Fibroblast of the aortic adventitia (primary cell): ENCODE measurements at places on chromosomes 7 and 10. TPM values are rescaled to one million over a fixed set of nuclear protein-coding genes. Genes with fewer than 3 reads are reported as not detected.

GRCh38 chr7:51067757-51068156 lies 248.9 kb downstream of the COBL start:
- peak; percentile 86 for DNase-seq

DNA sequence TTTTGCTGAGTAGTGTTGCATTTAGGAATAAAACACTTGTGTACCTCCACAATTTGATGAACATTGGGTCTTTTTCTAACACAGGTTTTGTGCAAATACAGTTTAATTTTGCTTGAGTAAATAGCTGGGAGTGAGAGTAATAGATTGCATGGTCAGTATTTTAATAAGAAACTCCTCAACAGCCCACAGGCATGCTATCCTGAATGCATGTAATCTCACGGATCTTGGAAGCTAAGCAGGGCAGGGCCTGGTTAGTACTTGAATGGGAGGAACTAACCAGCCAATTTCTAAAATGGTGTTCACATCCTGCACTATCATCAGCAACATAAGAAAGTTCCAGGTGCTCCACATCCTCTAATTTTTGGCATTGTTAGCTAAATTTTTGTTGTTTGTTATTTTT lies 685.4 kb upstream of the MBL2 start:
- no peak for DNase-seq

DNA sequence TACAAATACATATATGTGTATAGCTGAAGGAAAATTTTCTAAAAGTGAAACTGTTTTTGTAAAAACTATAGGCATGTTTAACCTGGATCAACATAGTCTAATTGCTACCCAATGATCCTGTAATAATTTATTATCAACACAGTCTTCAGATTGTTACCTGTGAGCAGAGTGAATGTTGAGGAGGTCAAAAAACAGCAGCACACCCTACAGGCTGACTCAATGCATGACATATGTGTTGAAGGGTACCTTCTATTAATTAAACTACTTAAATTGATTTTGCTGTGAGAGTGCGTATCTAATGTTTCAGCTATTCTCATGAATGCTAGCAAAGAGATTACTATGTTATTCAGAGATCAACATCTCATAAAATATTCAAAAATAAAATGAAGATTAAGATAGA lies 411.4 kb downstream of the TNS3 start:
- DNase-seq, result no peak

DNA sequence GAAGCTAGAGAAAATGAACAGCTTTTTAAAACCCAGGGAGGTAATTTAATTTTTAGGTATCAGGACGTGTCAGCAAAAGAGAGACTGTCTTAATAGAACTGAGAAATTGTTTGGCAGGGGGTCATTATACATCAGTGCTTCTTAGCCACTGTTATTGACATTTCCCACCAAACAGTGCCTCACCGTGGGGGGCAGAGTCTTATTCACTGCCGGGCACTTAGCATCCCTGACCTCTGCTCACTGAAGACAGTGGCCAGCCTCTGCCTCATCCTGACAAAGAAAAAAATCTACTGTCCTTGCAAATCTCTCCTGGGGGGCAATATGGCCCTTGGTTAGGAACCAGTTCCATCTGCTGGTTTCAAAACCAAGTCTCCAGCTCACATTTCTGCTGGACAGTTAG lies 14.2 kb upstream of the MKI67 start:
- DNase-seq, result no peak

The EZH2 gene
- total RNA-seq, result 15.0 and 30.1 TPM in 2 replicates

The VPS50 gene
- total RNA-seq, result 32.3 and 50.0 TPM in 2 replicates

GRCh38 chr10:108424656-108425055 lies 1260.2 kb upstream of the SORCS1 start:
- peak; percentile 75 for DNase-seq

DNA sequence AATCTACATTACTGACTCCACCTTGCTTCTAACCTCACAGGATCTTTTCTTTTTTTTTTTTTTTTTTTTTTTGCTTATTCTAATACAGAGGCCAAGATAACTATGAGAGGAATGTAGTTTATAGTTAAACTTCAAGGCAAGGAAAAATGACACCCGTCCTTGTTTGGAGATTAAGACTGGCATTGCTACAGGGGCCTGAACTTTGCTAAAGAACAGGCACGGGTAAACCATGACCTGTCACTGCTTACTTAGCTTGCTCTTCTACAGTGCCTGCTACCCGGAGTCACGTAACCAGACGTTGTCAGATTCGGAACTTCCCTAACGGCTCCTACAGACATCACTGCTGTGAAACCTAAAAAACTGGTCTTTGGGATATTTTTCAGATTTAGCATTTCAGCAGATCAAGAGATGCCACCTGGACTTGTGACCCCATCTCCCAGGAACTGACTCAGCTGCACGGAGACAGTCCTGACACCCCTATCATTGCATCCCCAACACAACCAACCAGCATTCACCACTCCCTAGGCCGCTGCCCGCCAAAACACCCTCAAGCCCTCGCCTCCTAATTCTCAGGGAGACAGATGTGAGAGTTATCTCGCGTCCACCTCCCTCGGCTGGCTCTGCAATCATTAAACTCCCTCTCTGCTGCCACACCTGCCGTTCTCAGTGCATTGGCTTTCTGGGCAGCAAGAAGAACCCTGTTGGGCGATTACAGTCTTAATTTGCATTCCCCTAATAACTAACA lies 27.5 kb downstream of the MAD1L1 start:
- peak; percentile 4 for DNase-seq

- DNase-seq, result no peak
Measured at GRCh38 chr10:17780727-17781126, 28.4 kb upstream of the MRC1 start.

DNA sequence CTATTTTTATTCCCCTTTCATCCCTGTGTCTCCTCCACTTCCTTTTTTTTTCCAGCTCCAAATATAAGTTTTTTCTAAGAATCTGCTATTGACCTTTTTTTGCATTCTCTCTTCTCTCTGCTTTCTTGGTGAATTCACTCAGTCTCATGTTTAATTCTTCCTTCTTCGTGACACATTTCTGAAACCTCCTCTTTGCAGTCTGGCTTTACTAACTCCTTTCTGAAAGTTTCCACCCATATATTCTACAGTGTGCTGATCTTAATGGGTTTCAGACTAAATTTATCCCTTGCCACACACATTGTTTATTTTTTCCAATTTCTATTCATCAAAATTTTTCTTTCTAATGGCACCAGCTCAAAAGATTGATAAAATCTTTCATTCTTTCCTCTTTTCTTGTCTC lies 47.8 kb upstream of the CALD1 start:
- DNase-seq, result no peak

GRCh38 chr10:95260909-95261552 lies 29.8 kb downstream of the PDLIM1 start:
- DNase-seq, result no peak

DNA sequence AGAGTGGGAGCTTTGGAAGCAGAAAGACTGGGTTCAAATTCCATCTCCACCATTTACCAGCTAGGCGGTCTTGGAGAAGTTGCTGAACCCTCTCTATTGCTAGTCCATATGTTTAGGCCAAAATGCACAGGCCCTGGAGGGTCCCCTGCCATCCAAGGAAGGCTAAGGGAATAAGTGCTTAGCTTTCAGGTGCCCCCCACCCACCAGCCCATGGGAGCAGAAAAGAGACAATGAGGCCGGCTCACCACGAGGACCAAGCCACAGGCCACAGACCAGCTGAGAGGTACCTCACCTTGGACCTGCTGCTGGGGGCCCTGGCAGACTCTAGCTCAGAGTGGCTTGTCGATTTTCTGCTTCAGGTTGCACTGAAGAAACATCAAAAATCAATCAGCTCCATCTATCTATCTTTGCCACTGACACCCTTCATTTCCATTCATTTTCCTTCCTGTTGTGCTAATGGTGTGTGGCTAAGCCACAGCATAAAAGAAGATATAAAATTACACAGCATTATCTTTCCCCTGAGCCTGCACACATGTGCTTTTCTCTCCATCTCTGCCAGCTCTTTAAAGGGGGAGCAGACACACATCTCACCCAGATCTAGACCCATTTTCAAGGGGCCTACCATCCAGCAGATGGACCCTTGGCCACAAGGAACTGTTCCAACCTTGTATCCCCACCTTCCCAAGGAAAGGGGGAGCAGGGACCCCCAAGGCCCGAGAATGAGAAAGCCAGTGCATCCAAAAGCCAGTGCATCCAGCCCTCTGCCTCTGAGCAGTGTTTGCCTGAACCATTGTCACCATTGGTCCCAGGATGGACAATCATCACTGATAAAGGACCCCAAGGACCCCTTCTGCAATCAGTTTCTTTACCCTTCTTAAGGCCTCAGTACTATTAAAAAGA lies 65.4 kb downstream of the GRID1 start:
- no peak for DNase-seq

DNA sequence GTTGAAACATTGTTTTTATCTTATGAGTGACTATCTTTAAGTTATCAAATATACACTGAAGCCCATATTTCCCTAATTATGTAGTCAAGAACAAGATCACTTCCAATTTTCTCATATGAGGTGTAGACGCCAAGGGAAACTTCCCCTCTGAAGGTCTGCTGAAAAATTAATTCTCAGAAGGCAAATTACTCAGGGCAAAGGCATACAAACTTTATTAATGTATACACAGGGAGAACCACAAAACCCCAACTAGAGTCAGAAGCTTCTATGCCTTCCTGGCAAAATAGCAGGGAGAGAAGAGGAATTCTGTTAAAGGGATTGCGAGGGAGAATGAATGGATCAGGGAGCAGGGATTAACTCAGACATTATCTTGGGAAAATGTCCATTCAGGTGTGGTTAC lies 83.4 kb downstream of the DOCK4 start:
- no peak for DNase-seq

The PODXL gene
- 2.3 and 7.3 TPM in 2 replicates for total RNA-seq

DNA sequence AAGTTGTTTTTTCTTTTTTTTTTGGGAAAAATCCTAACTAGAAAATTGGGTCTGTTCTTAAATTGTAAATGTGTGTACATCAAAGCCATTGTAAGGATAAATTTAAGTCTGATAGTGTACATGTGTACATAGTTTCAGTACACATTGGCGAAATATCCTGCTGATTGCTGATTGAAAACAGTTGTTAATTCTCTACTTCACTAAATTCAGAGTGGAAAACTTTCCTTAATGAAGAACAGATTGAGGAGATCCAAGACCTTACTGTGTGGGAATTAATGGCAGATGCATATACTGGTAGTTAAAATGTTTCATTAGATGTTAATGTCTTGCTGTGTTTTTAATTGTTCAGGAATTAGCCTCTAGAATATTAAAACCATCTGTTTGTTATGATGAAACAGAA lies 506.0 kb downstream of the AUTS2 start:
- no peak for DNase-seq

DNA sequence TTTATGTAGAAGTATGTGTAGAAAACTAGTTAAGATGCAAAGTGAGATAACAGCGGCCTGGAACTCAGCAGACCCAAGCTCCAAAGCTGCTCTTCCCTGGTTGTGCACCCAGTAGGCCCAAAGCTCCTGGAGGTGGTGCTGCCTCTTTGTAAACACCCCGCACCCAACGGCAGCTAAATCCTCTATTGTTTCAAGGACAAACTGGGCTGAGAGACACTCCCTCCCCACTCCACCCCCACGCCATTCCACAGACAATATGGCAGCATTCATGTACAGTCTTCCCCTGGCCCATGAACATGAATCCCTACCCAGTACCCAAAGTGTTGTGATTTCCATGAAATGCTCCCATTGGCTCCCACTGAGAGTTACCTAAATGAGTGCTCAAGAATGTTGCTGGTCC lies 73.5 kb downstream of the VOPP1 start:
- DNase-seq, result no peak

- peak; percentile 19 for DNase-seq
Measured at GRCh38 chr10:21488246-21488956, 37.1 kb downstream of the SKIDA1 start.

DNA sequence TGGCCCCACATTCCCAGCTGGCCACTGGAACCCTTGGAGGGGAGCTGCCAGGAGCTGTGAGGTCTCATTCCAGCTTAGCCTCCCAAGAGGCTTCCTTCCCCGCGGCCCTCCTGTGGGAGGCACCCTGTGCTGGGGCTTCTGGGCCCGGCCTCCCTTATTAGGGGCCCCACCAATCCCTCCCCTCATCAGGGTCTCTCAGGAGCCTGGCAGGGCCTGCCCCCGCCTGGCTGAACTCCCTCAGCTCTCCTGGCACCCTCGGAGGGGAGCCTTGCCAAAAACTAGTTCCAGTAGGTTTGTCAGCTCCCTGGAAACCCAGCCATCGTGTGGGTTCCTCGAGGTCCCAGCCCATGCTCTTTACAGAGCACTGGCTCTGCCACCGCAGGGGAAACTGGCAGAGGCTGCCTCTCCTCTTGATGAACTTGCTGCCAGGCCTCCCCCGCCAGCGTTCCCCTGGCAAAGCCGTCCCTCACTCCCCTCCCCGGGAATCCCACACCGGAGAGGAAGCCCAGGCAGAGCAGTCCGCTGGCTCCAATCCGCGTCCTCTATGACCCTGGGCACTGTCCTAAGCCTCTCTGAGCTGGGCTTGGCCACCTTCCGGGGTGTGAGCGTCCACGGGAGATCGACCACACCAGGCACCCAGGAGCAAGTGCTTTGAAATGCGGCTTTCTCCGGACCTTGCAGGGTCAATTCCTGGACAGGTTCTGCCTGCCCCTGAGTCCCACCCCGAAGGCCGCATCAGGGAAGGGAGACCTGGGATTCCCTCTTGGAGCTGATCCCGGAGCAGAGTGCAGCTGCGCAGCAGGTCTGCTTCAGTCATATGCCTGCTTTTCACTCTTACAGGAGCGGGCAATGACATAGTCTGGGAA lies 139.8 kb downstream of the ARHGAP22 start:
- DNase-seq, result no peak

DNA sequence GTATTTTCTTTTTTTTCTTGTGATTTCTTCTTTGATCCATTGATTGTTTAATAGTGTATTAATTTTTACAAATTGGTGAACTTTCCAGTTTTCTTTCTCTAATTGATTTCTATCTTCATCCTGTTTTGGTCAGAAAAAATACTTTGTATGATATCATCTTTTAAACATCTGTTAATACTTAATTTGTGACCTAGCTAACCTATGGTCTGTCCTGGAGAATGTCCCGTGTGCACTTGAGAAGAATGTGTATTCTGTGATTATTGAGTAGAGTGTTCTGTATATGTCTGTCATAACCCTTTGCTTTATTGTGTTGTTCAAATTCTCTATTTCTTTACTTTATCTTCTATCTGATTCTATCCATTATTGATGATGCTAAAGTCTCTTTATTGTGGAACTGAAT lies 65.8 kb upstream of the ZEB1 start:
- no peak for DNase-seq

DNA sequence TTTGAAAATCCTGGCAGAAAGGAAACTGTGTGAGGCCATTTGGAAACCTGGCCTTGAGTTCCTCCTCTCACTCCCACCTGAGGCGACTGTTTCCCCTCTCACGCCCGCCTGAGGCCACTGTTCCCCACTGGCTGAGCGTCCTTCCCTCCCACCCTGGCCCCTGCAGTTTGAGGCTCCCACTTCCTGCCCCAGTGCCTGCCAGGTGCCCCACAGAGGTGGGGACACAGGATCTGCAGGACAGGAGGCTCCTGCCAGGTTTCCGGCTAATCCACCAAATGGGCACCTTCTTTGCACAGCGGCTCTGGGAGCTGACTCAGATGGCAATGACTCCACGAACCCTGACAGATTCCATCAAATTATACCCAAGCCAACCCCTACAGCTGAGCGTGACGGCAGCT lies 24.3 kb upstream of the LARP4B start:
- DNase-seq, result no peak

The PIK3AP1 gene
- total RNA-seq, result 2.0 TPM in 1 of 2 replicates, not detected in the other
